Astrocyte (in vitro differentiated cells and primary cell): ENCODE measurements at places on chromosomes 4 and X. TPM values are rescaled to one million over a fixed set of nuclear protein-coding genes. Genes with fewer than 3 reads are reported as not detected.

GRCh38 chrX:69388526-69388925, 115.6 kb upstream of the NALF2 start:
- no peaks in the 10 kb centered on the region for H3K4me1 ChIP-seq
- no peaks in the 10 kb centered on the region for H3K27me3 ChIP-seq
- H3K4me3 ChIP-seq, result no peak overlapping the region
- no peak for DNase-seq

GRCh38 chrX:11111947-11112346, 815 bp downstream of the HCCS start:
- no peak for DNase-seq
- peak overlapping the region; percentile 93 for H3K27ac ChIP-seq
- H3K4me3 ChIP-seq, result peak overlapping the region; percentile 80
- no peaks in the 10 kb centered on the region for H3K27me3 ChIP-seq
- peaks cover 12% of the 10 kb centered on the region for H3K36me3 ChIP-seq
- peaks cover 16% of the 10 kb centered on the region for H3K4me1 ChIP-seq

- no peaks in the 10 kb centered on the region for H3K27me3 ChIP-seq
- no peak overlapping the region for H3K27ac ChIP-seq
- no peaks in the 10 kb centered on the region for H3K4me1 ChIP-seq
- H3K36me3 ChIP-seq, result no peaks in the 10 kb centered on the region
- DNase-seq, result no peak
These were observed 30.8 kb downstream of the DAPP1 start for GRCh38 chr4:99847362-99847976.

- no peak for DNase-seq
- no peaks in the 10 kb centered on the region for H3K4me1 ChIP-seq
- peaks cover 8% of the 10 kb centered on the region for H3K27me3 ChIP-seq
- H3K36me3 ChIP-seq, result no peaks in the 10 kb centered on the region
These were observed 61.5 kb upstream of the ADRA2C start for GRCh38 chr4:3704669-3705068.

DNA sequence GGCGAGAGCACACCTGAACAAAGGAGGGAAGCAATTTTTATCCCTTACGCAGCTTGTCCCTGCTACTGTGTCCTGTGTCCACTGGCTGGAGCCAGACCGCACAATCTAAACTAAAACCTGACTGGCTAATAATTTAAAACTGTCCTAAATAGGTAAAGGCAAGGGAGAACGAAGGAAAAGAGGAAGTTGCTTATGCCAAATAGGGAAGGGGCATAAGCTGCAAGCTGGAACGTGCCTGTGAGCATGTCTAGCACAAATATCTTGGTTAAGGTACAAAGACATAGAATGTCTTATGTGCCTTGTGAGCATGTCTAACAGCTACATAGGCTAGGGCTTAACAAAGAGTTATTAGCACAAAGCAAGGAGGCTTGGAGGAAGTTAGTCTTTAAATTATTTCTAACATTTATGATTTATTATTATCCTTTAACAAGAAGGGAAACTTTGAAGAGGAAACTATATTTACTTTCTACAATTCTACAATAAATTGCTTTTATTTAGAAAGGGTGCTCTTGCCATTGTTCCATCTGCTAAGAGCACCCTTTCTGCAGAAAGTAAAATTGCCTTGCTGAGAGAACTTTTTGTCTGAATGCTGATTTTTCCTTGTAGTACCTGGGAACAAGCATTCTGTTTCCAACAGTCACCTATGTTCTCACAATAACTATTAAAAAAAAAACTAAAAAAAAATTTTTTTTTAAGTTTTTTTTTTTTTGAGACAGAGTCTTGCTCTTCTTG, 80.6 kb upstream of the CBR4 start:
- H3K27me3 ChIP-seq, result no peaks in the 10 kb centered on the region
- H3K4me3 ChIP-seq, result no peak overlapping the region
- H3K36me3 ChIP-seq, result peaks cover 15% of the 10 kb centered on the region
- no peak overlapping the region for H3K27ac ChIP-seq
- H3K4me1 ChIP-seq, result no peaks in the 10 kb centered on the region

- no peaks in the 10 kb centered on the region for H3K36me3 ChIP-seq
- H3K4me1 ChIP-seq, result no peaks in the 10 kb centered on the region
- DNase-seq, result no peak
- H3K4me3 ChIP-seq, result no peak overlapping the region
These were observed 507.4 kb downstream of the C4orf33 start for GRCh38 chr4:129603241-129603931.

S100G gene
- total RNA-seq, result not detected in 2 replicates
